ENCODE measurements at places on chromosomes 7 and 10. TPM values are rescaled to one million over a fixed set of nuclear protein-coding genes. Genes with fewer than 3 reads are reported as not detected.

PTPRE gene
- 4.1 TPM for total RNA-seq

ACSM6 gene
- total RNA-seq = not detected

MAGI2 gene
- total RNA-seq = 1.7 TPM

FAM25A gene
- not detected for total RNA-seq

Measured in myometrial cell (primary cell).